HTR-8/SVneo (cell line): ENCODE measurements at places on chromosomes 12 and 14.
A peak's percentile ranks its signal among the peaks of the same experiment; 100 is the strongest.

DNA sequence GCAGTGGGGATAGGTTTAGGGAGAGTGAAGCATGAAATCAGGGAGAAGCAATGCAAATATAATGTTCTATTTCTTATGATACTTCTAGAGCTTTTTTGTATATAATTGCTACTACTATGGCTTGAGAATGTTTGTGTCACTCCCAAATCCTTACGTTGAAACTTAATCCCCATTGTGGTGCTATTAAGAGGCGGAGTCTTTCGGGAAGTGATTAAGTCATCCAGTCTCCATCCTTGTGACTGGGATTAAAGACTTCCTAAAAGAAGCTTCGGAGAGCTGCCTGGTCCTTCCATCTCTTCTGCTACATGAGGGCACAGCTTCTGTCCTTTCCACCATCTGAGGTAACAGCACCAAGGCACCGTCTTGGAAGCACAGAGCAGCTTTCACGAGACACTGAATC, 81.2 kb downstream of the COX16 start:
- no peak for DNase-seq

- no peak for DNase-seq
Observed at GRCh38 chr14:50531595-50532501, 521 bp downstream of the MAP4K5 start.

DNA sequence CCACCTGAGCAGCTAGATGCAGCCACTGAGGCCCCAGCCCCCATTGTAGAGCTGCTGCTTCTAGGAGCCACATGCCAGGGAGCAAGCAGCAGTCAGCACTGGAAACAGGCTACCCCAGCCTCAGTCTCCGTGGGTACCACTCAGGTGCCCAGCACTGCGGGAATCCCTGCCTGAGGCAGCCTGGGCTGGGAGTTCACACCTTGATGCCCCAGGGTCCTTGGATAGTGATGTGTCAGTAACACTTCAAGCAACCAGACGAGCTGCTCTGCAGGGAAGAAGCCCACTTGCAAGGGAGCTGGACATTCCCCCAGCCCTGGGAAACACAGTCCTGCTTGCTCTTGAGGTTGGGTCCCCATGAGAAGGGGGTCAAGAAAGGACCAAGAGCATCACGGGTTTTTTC, 90.7 kb downstream of the ZFP36L1 start:
- no peak for DNase-seq

GRCh38 chr12:5222011-5222461, 178.4 kb downstream of the KCNA5 start:
- no peak for DNase-seq

DNA sequence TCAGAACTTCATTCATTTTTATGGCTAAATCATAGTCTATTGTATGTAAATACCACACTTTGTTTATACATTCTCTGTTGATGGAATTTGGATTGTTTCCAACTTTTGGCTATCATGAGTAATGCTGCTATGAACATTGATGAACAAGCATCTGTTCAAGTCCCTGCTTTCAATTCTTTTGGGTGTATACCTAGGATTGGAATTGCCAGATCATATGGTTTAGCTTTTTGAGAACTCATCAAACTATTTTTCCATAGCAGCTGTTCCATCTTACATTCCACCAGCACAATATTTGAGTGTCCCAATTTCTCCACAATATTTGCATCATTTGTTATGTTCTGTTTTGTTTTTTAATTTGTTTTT, 52.3 kb upstream of the CCND2 start:
- DNase-seq = no peak

DNA sequence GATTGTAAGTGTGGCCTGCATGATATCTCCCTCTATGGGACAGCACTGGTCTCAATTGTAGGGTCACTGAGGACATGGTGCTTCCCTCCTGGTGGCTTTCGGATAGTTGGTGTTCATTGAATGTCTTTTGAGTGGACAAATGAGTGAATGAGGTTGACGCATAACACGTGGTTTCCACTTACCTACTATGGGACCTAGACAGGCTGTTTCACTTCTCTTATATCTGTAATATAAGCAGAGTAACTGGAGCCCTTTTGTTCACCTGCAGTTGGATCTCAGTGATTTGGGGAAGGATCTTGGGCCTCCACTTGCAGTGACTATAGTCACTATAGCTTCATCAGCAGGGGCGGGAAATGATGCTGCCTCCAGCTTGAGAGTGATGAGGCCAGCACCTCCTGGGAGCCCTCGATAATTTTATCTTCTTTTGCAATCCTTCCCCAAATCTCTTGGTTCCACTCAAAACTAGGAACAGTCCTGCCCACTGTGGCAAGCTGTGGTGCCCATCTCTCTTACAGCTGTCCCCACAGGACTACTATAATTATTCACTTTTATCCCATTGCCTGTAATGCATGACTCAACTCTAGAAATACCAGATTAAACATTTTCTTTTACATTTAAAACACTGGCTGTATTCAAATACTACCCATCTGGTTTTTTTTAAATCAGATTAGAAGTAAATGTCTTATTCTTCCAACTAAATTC, 242.9 kb downstream of the CHST11 start:
- DNase-seq = no peak

- no peak for DNase-seq
Observed at GRCh38 chr14:100307766-100308426, 1.7 kb upstream of the SLC25A29 start.

DNA sequence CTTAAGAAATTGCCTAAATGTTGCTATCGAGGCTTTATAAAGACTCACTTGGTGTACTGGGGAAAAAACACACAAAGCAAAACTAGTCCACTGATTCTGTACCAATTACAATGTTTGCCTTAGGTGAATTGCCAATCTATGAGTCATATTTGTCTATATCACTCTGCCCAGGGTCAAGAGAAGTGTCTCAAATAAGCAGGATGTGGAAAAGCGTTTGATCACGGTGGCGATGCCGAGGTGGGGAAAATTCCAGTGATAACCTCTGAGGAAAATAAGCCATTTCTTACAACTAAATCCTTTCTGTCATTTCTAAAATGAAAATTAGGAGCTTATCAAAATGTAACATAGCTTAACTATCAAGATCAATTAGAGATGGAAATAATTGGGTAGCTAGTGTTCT, 148.6 kb upstream of the DIO3 start:
- DNase-seq = peak; percentile 56
